ENCODE measurements at places on chromosomes 12 and 14. TPM values are rescaled to one million over a fixed set of nuclear protein-coding genes. Genes with fewer than 3 reads are reported as not detected.

DNA sequence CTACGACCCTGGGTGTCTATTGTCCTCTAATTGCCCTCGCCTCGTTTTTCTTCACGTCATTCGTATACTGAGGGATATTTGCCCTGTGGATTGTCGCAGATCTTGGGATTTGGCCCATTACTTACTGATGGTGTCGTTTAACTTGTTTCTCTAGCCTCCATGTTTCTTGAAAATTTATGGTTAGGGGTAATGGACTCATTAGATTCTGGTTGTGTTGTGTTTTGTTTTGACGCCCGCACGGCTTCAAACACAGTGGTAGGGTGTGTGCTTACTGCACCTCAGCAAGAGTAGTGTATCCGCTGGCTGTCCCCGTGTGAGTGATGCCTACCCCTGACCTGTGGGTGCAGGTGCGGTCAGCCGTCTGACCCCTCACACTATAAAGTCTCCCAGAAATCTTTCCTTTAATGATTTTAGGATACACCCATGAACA lies 874 bp upstream of the RNU6-8 start:
- DNase-seq, result no peak

- DNase-seq, result no peak
Measured at GRCh38 chr14:98958048-98958631, 313.9 kb downstream of the BCL11B start.

DNA sequence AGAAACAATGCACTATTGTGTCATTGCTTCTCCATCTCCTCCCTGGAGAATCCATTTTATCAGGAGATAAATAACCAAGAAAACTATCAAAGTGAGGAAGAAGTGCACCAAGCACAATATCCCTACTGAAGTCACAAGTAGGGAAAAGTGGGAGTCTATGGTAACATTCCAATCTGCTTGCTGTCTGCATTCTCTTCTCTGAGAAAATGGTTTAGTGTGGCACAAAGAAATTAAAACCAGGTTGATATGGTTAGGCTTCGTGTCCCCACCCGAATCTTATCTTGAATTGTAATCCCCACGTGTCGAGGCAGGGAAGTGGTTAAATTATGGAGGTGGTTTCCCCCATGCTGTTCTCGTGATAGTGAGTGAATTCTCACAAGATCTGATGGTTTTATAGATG lies 209.7 kb downstream of the PRKD1 start:
- DNase-seq, result no peak

DNA sequence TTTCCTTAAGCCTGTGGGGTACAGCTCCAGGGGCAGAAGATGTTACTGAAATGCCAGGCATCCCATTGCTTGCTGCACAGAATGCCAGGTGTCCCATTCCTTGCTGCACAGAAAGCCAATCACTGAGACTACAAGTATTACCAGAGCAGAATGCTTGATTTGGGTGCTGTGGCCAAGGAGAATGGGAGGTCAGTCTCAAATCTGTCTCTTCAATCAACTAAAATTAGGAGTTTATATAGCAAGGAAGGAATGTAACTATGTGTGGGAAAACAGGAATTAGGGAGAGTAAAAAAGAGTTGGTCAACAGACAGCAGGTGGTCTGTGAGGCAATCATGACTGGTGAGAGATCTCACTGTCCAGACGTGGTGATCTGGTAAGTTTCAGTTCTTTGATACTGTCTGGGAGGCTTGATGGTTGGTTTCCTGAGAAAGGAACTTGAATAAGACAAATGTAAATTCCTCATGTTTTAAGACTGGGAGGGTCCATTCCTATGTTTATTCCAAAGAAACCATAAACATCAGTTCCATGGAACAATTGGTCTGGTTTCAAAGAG lies 31.2 kb upstream of the VASH1 start:
- DNase-seq, result no peak

GRCh38 chr12:100382338-100382737 lies 25.5 kb downstream of the SLC17A8 start:
- no peak for DNase-seq

DNA sequence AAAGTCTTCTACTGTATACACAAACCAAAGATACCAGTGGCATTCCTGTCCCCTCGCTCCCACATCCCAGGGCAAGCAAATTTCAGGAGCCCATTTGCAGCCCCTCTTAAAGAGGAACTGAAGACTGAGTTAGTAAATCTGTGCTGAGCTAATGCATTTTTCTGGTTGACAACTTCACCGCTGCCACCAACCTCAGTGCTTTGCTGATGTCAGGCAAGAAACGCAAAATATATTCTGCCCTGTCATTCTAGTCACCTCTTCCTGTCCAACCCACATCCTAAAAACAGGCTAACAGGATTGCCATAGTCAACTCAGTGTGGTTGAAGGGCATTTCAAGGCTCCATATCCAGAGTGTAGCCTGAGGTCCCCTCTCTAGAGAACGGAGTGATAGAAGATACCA lies 59.4 kb upstream of the FICD start:
- DNase-seq, result no peak

GRCh38 chr14:69992564-69992963 lies 113.3 kb downstream of the SMOC1 start:
- no peak for DNase-seq

- DNase-seq, result no peak
Measured at GRCh38 chr12:1872001-1872400, 46.5 kb downstream of the CACNA2D4 start.

- no peak for DNase-seq
Measured at GRCh38 chr12:26833743-26834490, 923 bp upstream of the ITPR2 start.

GRCh38 chr12:94689646-94690036 lies 39.3 kb upstream of the TMCC3 start:
- no peak for DNase-seq

- DNase-seq, result no peak
Measured at GRCh38 chr12:107660861-107661415, 24.7 kb upstream of the PWP1 start.

GRCh38 chr12:32134101-32134888 lies 27.6 kb downstream of the BICD1 start:
- no peak for DNase-seq

- no peak for DNase-seq
Measured at GRCh38 chr12:47767216-47767724, 5.8 kb upstream of the SLC48A1 start.

- DNase-seq, result no peak
Measured at GRCh38 chr14:73344319-73344718, 107.0 kb downstream of the PAPLN start.

GRCh38 chr12:130339951-130340350 lies 2.3 kb downstream of the PIWIL1 start:
- no peak for DNase-seq

- no peak for DNase-seq
Measured at GRCh38 chr14:82223276-82223675, 689.6 kb upstream of the SEL1L start.

- no peak for DNase-seq
Measured at GRCh38 chr12:127496255-127496654, 770.7 kb upstream of the TMEM132C start.

DNA sequence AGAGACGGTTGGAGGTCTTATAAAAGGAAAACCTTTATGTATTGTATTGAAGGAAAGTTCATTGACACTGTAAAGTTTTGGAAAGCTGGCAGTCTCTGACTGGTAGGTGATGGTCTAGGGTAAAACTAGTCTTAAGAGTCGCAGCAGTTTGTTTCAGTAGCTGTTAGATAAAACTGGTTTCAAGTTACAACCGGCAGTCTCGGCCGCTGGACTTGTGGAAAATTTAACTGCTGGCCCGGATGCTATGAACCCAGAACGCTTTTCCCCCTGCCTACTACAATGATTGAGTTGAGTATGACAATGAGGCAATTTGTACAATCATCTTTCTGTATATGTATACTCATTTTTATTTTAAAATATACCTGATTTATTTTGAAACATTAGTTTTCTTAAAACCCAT lies 1426.9 kb downstream of the AACS start:
- DNase-seq, result no peak

The ESR2 gene
- total RNA-seq, result 0.07 TPM

The CLEC2A gene
- total RNA-seq, result not detected

The L3HYPDH gene
- 96.2 TPM for total RNA-seq

The E2F7 gene
- total RNA-seq, result 8.7 TPM

The MOK gene
- total RNA-seq, result 70.8 TPM

The TAS2R43 gene
- not detected for total RNA-seq

The SOCS4 gene
- total RNA-seq, result 29.6 TPM

The TOX4 gene
- 26.8 TPM for total RNA-seq

The STAB2 gene
- total RNA-seq, result not detected

The ARHGEF25 gene
- total RNA-seq, result 9.2 TPM

All from NCI-H460 (cell line).